A549 treated with GW870086 at 1 μM for 4 hours (cell line): ENCODE measurements at places on chromosomes 13 and 19. TPM values are rescaled to one million over a fixed set of nuclear protein-coding genes. Genes with fewer than 3 reads are reported as not detected.

The KRTDAP gene
- not detected in 5 replicates for total RNA-seq

The ZNF728 gene
- not detected in 5 replicates for total RNA-seq

The SPIB gene
- 0.10 to 0.34 TPM (median 0.15 TPM) in 4 of 5 replicates, not detected in the other for total RNA-seq

The LGALS14 gene
- total RNA-seq = not detected in 5 replicates

The DIRAS1 gene
- total RNA-seq = 3.3 to 4.2 TPM (median 3.7 TPM) in 5 replicates

The ADPRHL1 gene
- 14.5 to 17.5 TPM (median 14.6 TPM) in 5 replicates for total RNA-seq

The ZNF575 gene
- 1.2 to 1.9 TPM (median 1.6 TPM) in 5 replicates for total RNA-seq

The OR7D2 gene
- total RNA-seq = not detected in 5 replicates

The GPR12 gene
- total RNA-seq = not detected in 5 replicates

The ZNF66 gene
- not detected in 5 replicates for total RNA-seq

The KIR3DL3 gene
- not detected in 5 replicates for total RNA-seq

The VSTM1 gene
- 0.27 to 1.5 TPM (median 0.47 TPM) in 5 replicates for total RNA-seq

The CEACAM16 gene
- total RNA-seq = 0.10 to 0.12 TPM (median 0.11 TPM) in 3 of 5 replicates, not detected in the others
